CD4-positive, alpha-beta T cell treated with Interleukin-17A for 4 hours (primary cell): ENCODE measurements at places on chromosomes 4 and X.

DNA sequence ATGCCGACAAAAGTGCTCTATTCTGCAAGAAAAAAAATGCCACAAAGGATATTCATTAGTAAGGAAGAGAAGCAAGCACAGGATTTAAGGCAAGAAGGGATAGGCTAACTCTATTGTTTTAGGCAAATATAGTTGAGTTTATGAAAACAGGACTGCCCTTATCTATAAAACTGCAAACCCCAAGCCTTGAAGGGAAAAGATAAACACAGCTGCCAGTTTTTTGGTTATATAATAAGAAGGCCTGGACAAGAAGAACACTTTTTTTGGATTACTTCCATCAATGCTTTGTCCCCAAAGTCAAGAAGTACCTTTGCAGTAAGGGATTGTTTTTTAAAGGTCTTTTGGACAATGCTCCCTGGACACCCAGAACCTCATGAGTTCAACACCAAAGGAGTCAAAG, 45.4 kb upstream of the WWC2 start:
- DNase-seq, result no peak

DNA sequence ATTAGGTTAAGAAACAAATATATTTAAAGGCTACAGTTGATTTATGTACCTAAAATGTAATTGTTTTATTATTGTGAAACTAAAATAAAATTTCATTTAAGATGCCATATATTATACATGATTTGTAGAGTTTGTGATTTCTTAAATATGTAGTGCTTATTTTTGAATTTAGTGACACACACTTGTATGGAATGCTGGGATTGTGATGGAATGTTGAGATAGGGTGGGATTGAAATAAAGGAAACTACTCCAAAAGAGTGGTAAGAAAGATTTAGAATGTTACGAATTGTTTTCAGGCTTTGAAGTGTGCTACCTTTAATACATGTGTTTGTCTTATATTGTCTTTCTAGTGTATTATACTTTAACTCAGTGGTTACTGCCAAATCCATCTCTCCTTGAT, 330.3 kb upstream of the PITX2 start:
- DNase-seq, result no peak

DNA sequence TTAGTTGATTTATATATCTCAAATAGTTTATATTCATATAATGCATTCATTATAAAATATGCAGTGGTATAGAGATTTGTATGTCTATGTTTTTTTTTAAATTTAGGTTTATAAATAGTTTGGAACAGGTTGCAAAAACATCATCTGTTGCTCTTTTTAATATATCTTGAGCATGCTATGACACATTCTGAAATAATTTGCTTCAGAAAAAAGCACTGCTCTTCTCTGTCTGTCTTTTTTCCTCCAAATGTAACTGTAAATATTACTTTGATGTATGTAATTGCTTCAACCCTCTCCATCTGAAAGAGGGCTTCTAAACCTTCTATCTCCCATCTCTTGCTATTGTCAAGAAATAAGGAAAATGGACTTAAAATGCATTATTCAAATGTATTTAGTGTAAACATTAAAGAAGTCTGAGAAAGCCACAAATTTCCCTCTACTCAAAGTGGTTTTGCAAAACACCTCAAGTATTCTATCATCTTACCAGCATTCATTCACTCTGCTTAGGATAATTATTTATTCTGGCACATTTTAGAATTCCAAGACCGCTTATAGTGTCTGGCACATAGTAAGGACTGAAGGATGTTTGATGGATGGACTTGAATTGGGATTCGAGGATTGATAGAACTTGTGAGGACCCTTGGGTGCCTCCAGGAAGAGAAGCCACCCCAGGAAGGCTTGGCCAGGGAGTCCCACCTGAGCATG, 87.8 kb downstream of the CLNK start:
- DNase-seq, result no peak

DNA sequence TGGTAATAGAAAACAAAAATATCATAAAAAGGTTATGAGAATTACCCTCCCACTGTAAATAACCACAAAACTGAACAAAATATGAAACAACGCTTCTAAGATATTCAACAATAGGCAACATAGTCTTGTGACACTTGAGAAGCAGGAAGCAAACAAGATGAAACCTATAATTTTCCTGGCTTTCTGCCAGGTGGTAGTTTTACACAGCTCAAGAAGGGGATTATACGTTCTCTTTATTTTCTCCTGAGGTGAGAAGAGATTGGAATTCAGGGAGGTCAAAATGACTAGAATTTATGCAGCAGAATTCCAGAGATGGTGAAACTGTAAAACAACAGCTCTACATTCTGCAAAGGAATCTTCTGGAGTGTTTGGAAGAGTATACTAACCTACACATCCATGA, 186.0 kb downstream of the HHIP start:
- no peak for DNase-seq

- no peak for DNase-seq
These were observed 55.6 kb downstream of the CLCN4 start for GRCh38 chrX:10212395-10212794.

DNA sequence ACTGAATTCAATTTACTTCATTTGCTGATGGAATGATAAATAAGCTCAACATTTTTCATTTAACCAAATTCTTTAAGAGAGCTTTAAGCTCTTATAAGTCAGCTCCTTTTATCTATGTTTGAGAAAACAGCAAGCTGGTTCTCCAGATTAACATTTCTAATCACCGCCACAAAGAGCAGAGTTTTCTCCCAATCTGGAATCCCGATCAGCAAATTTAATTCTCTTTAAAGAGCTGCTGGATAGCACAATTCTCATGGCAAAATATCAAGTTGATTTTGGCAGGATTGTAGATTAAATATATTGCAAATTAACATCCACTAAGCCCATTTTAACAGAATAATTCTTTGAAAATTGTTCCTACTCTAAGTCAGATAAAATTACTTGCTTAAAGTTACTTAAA, 48.8 kb downstream of the RPS6KA3 start:
- no peak for DNase-seq

- DNase-seq, result no peak
These were observed 134.2 kb downstream of the EIF4E start for GRCh38 chr4:98794565-98795205.
